K562 (cell line): ENCODE measurements at places on chromosomes 2 and 18. TPM values are rescaled to one million over a fixed set of nuclear protein-coding genes. Genes with fewer than 3 reads are reported as not detected.

GRCh38 chr2:106759966-106760365 lies 126.0 kb downstream of the ST6GAL2 start:
- no peaks in the 10 kb centered on the region for H3K4me1 ChIP-seq
- H3K27me3 ChIP-seq, result no peaks in the 10 kb centered on the region
- no peak for DNase-seq
- H3K27ac ChIP-seq, result no peak overlapping the region
- no peaks in the 10 kb centered on the region for H3K36me3 ChIP-seq

GRCh38 chr2:128638341-128639119 lies 319.9 kb upstream of the HS6ST1 start:
- H3K27me3 ChIP-seq, result peaks cover 4% of the 10 kb centered on the region; the same call in 2 of the 3 replicates
- H3K4me1 ChIP-seq, result no peaks in the 10 kb centered on the region
- H3K4me3 ChIP-seq, result no peak overlapping the region
- no peak overlapping the region for H3K27ac ChIP-seq

- 0 out of 3 replicates have a peak, but pooled peaks cover 5% of the 10 kb centered on the region for H3K4me1 ChIP-seq
- DNase-seq, result no peak
- no peaks in the 10 kb centered on the region for H3K27me3 ChIP-seq
- H3K4me3 ChIP-seq, result no peak overlapping the region
- peaks cover 30% of the 10 kb centered on the region; the same call in 1 of the 3 replicates for H3K36me3 ChIP-seq
- H3K27ac ChIP-seq, result no peak overlapping the region
Measured at GRCh38 chr2:108823286-108823685, 36.7 kb downstream of the CCDC138 start.

GRCh38 chr18:3914833-3915610 lies 465.1 kb downstream of the TGIF1 start:
- no peak for DNase-seq
- H3K27ac ChIP-seq, result no peak overlapping the region
- H3K4me1 ChIP-seq, result no peaks in the 10 kb centered on the region; the same call in 1 of the 2 replicates
- H3K36me3 ChIP-seq, result no peaks in the 10 kb centered on the region
- no peaks in the 10 kb centered on the region for H3K27me3 ChIP-seq

DNA sequence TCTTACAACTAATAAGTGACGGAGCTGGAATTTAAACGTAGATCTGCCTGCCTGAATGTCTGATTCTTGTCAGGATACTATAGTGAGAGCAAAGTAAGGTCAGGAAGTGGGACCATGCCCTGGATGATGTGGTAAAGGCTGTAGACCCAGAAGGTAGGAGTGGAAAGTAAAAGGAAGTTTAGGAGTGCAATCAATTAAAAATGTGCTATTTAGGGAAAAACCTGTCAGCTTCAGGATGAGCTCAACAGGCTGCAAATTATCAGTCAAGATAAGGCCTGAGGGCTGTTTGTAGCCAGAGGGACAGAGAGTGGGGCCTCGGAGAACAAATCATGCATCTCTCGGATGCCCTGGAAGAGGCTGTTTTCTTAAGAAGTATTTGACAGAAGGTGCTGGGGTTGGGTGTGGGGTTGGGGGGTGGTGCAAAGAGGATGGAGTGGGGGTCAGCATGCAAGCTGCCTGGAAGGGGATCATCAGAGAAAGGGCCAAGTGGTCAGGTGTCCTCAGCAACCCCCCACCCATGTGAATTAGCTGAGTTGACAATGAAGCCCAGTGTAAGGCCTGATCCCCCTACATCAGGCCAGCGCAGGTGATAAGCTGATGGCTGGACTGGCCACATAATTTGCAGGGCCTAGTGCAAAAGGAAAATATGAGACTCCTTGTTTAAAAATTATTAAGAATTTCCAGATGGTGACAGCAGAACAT lies 53.2 kb upstream of the MAPRE3 start:
- H3K27me3 ChIP-seq, result peaks cover 33% of the 10 kb centered on the region
- no peaks in the 10 kb centered on the region for H3K36me3 ChIP-seq
- no peak overlapping the region for H3K4me3 ChIP-seq
- H3K27ac ChIP-seq, result no peak overlapping the region
- DNase-seq, result no peak

DNA sequence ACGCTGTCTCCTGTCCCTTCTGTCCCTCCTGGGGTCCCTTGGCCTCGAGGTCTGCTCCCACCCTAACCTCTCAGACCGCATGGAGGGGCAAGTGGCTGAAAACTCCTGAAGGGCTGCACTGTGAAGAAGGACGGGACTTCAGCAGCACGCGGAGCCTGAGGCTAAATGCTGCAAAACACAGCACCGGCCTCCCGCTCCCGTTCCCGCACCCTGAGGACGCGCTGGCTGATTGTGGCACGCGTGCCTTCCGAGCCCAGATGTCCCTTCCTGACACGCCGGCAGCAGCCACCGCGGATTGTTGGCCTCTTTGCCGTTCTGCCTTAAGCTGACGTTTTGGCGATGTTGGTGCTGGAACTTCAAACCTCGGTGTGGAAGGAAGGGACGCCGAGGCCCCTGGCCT lies 125.9 kb upstream of the CTDP1 start:
- DNase-seq, result no peak
- H3K4me1 ChIP-seq, result peaks cover 14% of the 10 kb centered on the region
- peaks cover 62% of the 10 kb centered on the region for H3K27me3 ChIP-seq
- no peak overlapping the region for H3K27ac ChIP-seq
- no peak overlapping the region for H3K4me3 ChIP-seq

GRCh38 chr18:57748770-57749603 lies 54.1 kb downstream of the ATP8B1 start:
- no peak overlapping the region for H3K4me3 ChIP-seq
- H3K27me3 ChIP-seq, result no peaks in the 10 kb centered on the region
- no peak for DNase-seq
- no peaks in the 10 kb centered on the region; the same call in 2 of the 3 replicates for H3K4me1 ChIP-seq
- no peaks in the 10 kb centered on the region for H3K36me3 ChIP-seq

GRCh38 chr18:56161566-56162260 lies 476.7 kb downstream of the TXNL1 start:
- H3K36me3 ChIP-seq, result no peaks in the 10 kb centered on the region
- H3K27me3 ChIP-seq, result no peaks in the 10 kb centered on the region
- no peak overlapping the region for H3K4me3 ChIP-seq
- H3K27ac ChIP-seq, result no peak overlapping the region

GRCh38 chr18:11947214-11948191 lies 33.8 kb upstream of the IMPA2 start:
- H3K4me1 ChIP-seq, result peaks cover 30% of the 10 kb centered on the region
- DNase-seq, result peak; percentile 83
- H3K27ac ChIP-seq, result peak overlapping the region; percentile 92

- no peak overlapping the region for H3K4me3 ChIP-seq
- H3K4me1 ChIP-seq, result peaks cover 14% of the 10 kb centered on the region; the same call in 2 of the 3 replicates
- no peak overlapping the region for H3K27ac ChIP-seq
- no peak for DNase-seq
- H3K27me3 ChIP-seq, result no peaks in the 10 kb centered on the region
Measured at GRCh38 chr2:230749111-230749510, 36.5 kb downstream of the CAB39 start.

GRCh38 chr18:26008096-26008495 lies 82.3 kb downstream of the SS18 start:
- DNase-seq, result no peak
- peaks cover 3% of the 10 kb centered on the region; the same call in 1 of the 3 replicates for H3K36me3 ChIP-seq
- H3K4me3 ChIP-seq, result no peak overlapping the region
- H3K27ac ChIP-seq, result no peak overlapping the region
- H3K27me3 ChIP-seq, result no peaks in the 10 kb centered on the region

GRCh38 chr18:26741048-26741447 lies 124.5 kb downstream of the AQP4 start:
- H3K36me3 ChIP-seq, result no peaks in the 10 kb centered on the region
- H3K27me3 ChIP-seq, result no peaks in the 10 kb centered on the region
- H3K4me3 ChIP-seq, result no peak overlapping the region
- no peak overlapping the region for H3K27ac ChIP-seq
- no peaks in the 10 kb centered on the region for H3K4me1 ChIP-seq

DNA sequence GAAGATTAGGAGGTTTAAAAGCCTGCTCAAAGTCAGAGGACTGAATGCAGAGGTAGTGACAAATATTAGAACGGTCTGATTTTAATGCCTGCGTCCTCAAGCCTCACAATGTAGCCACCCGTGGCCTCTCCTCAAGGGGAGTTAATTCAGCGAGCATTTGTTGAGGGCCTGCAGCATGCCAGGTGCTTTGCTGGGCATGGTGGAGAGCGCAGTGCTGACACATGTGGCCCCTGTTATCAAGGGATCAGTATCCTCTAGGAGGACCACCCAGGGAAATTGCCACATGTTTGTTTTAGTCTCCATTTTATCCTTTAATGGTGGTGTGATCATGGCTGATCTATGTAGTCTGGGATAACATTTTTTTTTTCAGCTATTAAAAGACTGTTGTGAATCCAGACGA lies 19.2 kb downstream of the PMAIP1 start:
- H3K4me1 ChIP-seq, result peaks cover 3% of the 10 kb centered on the region; the same call in 1 of the 2 replicates
- no peaks in the 10 kb centered on the region for H3K27me3 ChIP-seq
- H3K36me3 ChIP-seq, result no peaks in the 10 kb centered on the region
- H3K27ac ChIP-seq, result peak overlapping the region; percentile 62
- no peak for DNase-seq

DNA sequence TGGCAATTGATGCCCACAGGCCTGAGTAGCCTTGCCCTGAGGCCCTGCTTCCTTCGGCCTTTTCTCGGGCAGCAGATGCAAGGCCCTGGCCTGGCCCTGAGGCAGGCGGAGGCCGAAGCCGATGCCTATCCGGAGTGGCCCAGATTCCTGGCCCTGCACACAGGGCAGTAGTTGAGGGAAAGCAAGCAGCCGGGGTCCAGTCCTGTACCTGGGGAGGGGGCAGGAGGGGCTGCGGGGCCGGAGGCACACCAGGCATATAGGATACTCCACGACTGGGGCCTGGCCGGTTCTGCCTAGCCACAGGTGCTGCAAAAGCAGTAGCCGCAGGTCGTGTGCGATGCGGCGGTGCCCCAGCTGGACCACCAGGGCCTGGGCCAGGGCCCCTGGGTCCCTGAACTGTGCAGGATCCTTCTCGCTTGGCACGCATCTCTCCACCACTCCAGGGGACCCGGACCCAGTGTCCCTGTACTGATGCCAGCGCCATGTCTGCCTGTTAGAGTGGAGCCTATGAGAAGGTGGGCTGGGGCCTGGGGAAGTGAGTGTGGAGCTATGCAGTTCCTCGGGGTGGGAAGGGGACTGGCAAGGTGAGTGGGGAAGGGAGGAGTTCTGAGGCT lies 1.8 kb downstream of the PRR30 start:
- H3K4me1 ChIP-seq, result peaks cover 15% of the 10 kb centered on the region; the same call in 2 of the 3 replicates
- H3K27ac ChIP-seq, result no peak overlapping the region
- H3K4me3 ChIP-seq, result no peak overlapping the region
- H3K27me3 ChIP-seq, result no peaks in the 10 kb centered on the region
- peaks cover 11% of the 10 kb centered on the region; the same call in 2 of the 3 replicates for H3K36me3 ChIP-seq

GRCh38 chr2:223549215-223549614 lies 52.9 kb downstream of the SCG2 start:
- H3K27me3 ChIP-seq, result no peaks in the 10 kb centered on the region
- H3K4me3 ChIP-seq, result no peak overlapping the region
- no peak for DNase-seq
- no peaks in the 10 kb centered on the region for H3K4me1 ChIP-seq

DNA sequence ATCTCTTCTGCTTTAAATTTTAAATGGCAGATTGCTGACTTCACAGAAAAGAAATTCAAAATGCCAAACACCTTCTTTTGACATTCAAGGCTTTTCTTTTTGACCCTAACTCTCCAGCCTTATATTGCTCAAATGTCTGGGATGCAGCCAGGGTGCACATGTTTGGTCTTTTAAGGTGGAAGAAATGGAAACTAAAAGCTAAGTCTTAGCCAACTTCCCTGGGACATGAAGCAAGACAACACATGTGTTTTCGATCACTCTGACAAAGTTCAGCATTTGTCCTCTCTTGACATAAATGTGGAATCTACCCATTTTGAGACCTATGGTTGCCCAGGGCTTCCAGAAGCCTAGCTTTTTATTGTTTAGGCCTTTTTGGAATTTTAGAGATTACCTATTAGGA lies 161.6 kb downstream of the RDH14 start:
- no peaks in the 10 kb centered on the region for H3K36me3 ChIP-seq
- no peak overlapping the region for H3K4me3 ChIP-seq
- H3K4me1 ChIP-seq, result no peaks in the 10 kb centered on the region
- H3K27me3 ChIP-seq, result no peaks in the 10 kb centered on the region
- no peak overlapping the region for H3K27ac ChIP-seq

- H3K4me1 ChIP-seq, result peaks cover 16% of the 10 kb centered on the region; the same call in 2 of the 3 replicates
- H3K27me3 ChIP-seq, result no peaks in the 10 kb centered on the region
- H3K36me3 ChIP-seq, result no peaks in the 10 kb centered on the region; the same call in 2 of the 3 replicates
- DNase-seq, result no peak
- H3K27ac ChIP-seq, result peak overlapping the region; percentile 85
- peak overlapping the region; percentile 97 for H3K4me3 ChIP-seq
Measured at GRCh38 chr18:47175283-47175897, 774 bp downstream of the IER3IP1 start.

- no peak overlapping the region for H3K27ac ChIP-seq
- no peak for DNase-seq
- H3K36me3 ChIP-seq, result no peaks in the 10 kb centered on the region
- no peak overlapping the region for H3K4me3 ChIP-seq
Measured at GRCh38 chr2:166144071-166144470, 16.3 kb upstream of the SCN1A start.

DNA sequence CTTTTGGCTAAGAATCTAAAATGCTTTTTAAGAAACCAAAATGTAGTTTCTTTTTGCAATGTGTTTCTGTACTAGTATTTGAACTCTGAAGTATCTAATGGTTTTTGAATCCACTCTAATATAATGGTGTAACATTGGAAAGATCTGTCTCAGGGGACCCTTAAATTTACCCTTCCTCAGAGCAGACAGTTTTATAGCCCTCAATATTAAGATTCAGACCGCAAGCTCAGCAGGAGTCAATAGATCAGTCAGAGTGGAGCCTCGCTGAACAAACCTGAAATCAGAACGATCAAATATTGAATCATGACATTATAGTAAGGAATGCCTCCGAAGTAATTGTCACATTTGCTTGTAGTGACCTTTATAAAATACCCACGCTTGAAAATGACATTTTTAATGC lies 18.3 kb downstream of the SGPP2 start:
- no peak overlapping the region for H3K4me3 ChIP-seq
- no peak overlapping the region for H3K27ac ChIP-seq
- H3K27me3 ChIP-seq, result no peaks in the 10 kb centered on the region
- H3K36me3 ChIP-seq, result no peaks in the 10 kb centered on the region
- no peak for DNase-seq
- H3K4me1 ChIP-seq, result no peaks in the 10 kb centered on the region

CKAP2L gene
- 10.9 and 13.2 TPM in 2 replicates for polyA plus RNA-seq

TRIM43 gene
- polyA plus RNA-seq, result not detected in 2 replicates

SLC9A4 gene
- polyA plus RNA-seq, result not detected in 2 replicates
